ENCODE measurements at places on chromosomes 1 and 21.

DNA sequence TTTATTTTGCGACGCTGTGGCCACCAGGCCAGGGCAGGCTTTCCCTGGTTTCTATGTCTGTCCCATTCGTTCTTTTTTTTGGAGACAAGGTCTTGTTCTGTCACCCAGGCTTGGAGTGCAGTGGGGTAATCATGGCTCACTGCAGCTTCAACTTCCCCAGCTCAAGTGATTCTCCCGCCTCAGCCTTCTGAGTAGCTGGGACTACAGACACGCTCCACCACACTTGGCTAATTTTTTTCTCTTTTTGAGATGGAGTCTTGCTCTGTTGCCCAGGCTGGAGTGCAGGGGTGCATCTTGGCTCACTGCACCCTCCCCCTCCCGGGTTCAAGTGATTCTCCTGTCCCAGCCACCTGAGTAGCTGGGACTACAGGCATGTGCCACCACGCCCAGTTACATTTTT lies 43.4 kb upstream of the WNT4 start:
- no peak for DNase-seq

DNA sequence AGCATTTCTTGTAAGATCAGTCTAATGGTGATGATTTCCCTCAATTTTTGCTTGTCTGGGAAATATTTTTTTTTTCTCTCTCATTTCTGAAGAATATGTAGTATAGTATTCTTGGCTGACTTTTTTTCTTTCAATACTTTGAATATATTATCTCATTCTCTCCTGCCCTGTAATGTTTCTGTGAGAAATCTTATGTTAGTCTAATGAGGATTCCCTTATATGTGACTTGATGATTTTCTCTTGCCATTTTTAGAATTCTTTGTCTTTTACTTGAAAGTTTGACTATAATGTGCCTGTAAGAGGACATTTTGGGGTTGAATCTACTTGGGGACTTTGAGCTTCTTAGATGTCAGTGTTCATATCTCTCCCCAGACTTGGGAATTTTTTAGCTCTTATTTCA lies 40.0 kb upstream of the PCBP3 start:
- DNase-seq, result no peak

DNA sequence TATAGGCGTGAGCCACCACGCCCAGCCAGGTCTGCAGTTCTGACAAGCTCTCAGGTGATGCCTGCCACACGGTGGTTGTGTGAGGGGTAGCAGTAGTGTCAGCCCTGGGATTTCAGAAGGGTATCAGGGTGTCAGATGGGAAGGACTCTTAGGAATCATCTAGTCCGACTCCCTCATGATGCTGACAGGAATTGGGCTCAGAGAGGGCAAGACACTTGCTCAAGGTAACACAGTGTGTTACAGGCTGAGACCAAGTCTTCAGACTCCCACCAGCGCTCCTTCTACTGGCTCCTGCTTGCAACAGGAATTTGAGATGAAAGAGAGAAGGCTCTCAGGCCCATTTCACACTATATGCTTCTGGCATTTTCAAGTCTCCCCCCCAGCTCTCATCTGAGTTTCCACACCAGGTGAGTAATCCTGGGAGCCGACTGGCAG lies 6.9 kb downstream of the HTR1D start:
- no peak for DNase-seq

DNA sequence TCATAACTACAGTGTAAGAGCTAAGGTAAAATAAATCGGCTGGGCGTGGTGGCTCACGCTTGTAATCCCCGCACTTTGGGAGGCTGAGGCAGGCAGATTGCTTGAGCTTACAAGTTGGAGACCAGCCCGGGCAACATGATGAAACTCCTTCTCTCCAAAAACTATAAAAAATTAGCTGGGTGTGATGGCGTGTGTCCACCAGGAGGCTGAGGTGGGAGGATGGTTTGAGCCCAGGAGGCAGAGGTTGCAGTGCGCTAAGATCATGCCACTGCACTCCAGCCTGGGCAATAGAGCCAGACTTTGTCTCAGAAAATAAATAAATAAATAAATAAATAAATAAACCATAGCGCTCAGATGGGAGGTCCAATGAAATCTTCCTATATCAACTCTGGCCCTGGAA lies 16.7 kb upstream of the FAM110D start:
- DNase-seq, result no peak

GRCh38 chr21:42296501-42296900 lies 18.7 kb downstream of the TFF3 start:
- no peak for DNase-seq

DNA sequence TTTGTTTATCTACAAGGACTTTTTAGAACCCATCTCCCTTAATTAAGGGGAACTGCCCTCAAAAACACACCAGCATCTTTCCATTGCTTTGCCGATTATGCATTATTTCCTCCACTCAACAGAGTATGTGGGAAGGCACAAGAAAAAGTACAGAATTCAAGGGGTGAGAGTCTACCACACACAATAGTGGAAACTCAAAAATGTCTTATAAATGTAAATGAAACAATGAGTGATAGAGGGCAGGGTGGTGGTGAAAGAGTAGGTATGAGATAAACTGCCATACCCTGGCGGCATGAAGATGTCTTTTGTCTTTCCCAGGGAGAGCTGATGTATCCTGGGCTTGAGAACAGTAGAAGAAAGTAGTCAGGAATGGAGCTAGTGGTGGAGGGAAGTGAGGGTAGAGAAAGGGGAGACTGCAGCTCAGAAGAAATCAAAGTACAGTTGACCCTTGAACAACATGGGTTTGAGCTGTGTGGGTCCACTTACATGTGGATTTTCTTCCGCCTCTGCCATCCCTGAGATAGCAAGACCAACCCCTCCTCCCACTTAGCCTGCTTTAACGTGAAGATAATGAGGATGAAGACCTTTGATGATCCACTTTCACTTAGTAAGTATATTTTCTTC lies 24.4 kb downstream of the CD58 start:
- no peak for DNase-seq

DNA sequence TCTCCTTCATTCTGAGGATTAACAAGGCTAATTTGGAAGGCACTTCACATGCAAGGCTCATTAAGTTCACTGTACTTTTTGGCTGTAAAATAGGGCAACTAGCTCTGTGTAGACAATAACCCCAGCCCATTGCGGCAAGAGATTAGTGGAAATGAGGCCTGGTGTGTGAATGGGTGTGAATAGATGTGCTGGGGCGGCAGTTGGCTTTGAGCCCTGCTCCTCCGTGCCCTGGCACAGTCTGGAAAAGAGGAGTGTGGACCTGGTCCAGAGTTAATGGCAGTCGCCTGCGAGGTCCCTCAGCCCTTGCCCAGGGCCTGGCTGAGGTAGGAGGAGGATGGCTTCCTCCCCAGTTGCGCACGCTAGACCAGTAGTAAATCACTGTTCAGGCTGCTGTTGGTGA lies 4.8 kb downstream of the KISS1 start:
- DNase-seq, result no peak

- DNase-seq, result no peak
These were observed 70.4 kb upstream of the TIAM1 start for GRCh38 chr21:31414263-31415000.

GRCh38 chr1:28392027-28392652 lies 22.6 kb downstream of the PHACTR4 start:
- peak; percentile 80 for DNase-seq

- no peak for DNase-seq
These were observed 166.8 kb downstream of the RHOU start for GRCh38 chr1:228901936-228902681.

DNA sequence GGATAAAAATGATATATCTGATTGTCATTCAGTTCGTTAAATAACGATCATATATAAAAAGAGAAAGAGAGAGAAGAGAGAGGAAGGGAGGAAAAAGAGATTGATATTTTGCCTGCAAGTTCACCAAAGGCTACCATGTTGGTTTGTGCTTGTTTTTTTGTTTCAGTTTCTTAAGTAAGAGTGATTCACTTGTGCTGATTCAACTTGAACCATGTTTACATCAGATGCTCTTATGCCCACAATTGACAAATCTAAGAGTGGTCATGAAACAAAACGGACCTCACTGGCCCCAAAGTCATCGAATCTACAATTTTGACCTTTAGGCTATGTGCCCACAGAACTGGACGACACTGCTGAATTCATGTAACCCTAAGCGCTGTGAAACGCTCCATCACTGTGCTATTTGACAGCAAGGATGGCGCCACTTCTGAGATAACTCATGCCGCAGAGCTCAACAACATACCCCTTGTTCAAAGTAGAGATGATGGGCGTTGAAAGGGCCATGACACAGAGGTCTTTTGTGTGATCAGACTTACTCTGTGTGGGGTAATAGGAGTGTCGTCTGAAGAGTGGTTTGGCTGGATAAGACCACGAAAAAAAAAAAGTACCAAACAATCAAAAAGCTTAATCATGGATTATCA lies 481.4 kb downstream of the SETD4 start:
- no peak for DNase-seq

GRCh38 chr1:95086949-95087533 lies 14.3 kb upstream of the ALG14 start:
- DNase-seq, result peak; percentile 97

DNA sequence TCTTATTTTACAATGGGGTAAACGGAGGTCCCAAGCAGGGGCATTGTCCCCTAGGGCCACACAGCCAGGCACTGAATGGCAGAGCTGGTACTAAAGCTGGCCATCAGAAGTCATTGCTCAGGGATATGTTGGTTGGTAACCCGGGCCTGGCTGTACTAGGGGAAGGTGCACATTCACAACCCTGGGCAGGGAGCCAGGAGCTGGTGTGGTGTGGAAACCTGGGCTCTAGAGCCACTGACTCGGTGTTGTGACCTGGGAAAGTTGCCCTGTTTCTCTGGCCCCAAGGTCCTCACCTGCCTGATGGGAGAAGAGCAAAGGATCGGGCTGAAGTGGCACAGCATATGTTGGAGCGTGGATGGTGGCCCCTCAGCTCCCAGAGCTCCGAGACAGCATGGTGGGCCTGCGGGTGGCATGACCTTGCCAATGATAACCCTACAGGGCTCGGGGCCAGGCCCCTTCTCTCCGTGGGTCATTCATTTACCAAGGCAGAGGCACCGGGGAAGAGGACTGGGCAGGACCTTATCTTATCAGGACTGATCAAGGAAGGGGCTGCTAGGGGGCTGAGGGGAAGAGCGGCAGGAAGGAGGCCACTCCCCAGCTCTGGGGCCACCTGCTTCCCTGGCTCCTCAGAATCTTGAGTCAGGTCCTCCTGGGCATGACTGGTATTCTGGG lies 274.1 kb downstream of the TRABD2B start:
- no peak for DNase-seq

DNA sequence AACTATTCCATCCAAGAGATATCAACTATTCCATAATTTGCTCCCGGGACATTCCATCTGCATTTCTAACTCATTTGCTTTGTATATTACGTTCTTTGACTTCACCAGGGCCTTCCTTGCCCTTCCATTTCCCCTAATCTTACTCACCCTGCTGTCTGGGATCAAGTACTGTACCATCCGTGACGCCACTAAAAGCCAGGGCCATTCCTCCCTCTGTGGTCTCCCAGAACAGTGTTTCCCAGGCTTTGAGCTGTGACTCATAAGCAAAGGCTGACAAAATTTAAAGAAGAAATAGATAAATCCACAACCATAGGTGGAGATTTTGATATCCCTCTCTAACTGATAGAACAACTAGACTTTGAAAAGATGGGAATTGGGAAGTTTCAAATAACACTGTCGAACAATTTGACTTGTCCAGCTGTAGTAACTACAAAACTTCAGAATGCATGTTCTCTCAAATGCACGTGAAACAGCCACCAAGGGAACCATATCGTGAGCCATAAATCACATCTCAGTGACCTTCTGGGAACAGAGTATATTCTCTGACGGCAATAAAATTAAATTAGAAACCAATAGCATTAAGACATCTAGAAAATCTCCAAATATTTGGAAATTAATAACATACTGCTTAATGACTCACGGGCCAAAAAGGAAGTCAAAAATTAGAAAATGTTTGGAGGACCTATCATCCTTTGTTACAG lies 501.0 kb downstream of the SETD4 start:
- peak; percentile 99 for DNase-seq
